ENCODE measurements at places on chromosomes 3 and 15.

GRCh38 chr15:74272812-74273211 lies 36.7 kb downstream of the CCDC33 start:
- no peak for DNase-seq

GRCh38 chr3:56303487-56303886 lies 164.8 kb downstream of the ERC2 start:
- DNase-seq, result no peak

DNA sequence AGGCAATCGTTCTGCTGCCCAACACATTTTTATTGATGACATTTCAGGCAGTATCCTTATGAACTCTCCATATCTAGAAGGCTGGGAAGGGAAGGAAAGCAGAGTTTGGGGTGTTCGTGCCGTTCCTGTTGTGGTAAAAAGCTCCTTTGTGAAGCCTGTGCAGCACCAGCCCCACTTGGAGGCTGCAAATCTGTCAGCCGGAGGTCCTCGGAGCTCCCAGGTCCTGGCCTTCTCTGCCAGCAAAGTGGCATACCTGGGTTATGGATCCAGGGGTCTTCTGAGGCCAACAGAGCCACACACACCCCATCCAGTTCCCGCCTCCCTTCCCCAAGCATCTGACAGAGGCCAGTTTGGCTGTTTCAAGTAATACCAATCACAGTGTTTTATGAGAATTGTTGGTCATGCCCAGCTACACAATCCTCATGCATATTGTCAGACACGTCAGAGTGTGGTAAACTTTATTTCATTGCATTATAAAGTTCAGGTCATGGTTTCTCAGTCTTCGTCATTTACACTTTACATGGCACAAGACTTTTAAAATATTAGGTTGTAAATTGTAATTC lies 15.9 kb upstream of the USP3 start:
- no peak for DNase-seq

DNA sequence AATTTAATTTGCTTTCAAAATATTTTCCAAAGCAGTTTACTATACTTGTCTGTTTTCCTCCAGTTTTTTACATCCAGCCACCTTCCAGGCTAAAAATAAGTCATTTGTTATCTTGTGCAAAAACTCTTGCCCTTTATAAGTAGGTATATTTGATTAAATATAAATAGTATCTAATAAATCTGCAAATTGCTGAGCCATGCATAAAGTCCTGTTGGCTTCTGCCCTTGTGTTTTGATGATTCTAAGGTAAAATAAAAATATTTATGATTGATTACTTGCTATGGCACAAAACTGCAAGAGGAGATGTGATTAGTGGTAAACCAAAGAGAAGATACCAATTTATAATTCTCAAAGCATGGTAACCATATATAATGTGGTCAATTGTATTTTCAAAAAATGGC lies 1026.7 kb downstream of the EPHA3 start:
- no peak for DNase-seq

- no peak for DNase-seq
Measured at GRCh38 chr15:46723308-46723707, 994.0 kb upstream of the SEMA6D start.
